Hindlimb muscle (tissue), 1 donor: ENCODE measurements at places on chromosomes 1 and 21.

DNA sequence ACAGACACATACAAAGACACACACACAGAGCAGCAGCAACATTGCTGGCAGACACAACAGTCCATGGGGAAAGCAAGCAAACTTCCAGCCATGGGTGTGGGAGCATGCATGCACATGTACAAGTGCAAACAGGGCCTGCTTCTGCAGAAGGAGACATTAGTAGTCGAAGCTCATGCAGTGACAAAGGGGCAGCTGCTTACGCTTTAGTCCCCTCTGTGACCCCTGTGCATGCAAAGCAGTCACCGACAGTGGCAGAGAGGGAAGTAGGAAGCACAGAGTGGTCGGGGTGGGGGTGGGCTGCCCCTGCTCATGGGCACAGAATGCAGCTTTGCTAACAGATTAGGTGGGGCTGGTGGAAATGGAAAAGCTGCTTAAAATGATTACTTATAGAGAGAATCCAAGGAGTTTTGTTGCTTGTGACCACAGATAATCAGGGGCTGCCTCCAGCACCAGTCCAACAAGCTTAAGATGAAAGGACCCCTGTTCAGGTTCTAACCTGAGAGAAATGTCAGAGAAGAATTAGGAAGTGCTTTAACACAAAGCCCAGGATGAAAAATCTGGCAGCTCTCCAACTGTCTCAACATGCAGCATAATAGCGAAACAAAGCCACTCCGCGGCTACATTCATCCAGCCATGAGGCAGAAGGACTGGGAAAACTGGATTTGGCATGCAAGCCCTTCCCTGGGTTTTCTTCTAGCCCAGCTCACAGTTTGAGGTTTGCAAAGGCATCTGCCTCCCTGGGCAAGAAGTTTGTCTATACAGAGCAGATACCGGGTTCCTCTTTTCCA is 378.9 kb downstream of the KCNH1 start:
- DNase-seq: peak; percentile 11

DNA sequence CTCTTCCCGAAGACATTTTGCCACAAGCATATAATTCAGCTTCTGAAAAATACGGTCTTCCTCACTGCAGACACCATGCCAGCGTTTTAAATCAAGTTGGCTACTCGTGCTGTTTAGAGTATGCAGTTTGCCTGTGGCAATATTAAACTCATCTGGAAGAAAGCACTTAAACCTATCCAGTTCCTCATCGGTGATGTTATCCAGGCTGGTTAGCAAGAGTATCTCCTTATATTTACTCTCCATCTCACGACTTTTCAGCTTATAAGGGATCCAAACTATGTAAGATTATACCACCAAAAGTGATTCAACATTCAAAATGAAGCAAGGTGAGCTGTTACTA is 9.7 kb upstream of the IFI16 start:
- DNase-seq: no peak

- DNase-seq: peak; percentile 20
Observed at GRCh38 chr1:44318097-44319088, 36.7 kb downstream of the ERI3 start.

GRCh38 chr1:1264868-1265272 is 8.8 kb downstream of the UBE2J2 start:
- no peak for DNase-seq
